Aorta (tissue), 5 donors: ENCODE measurements at places on chromosomes 5 and 9. TPM values are rescaled to one million over a fixed set of nuclear protein-coding genes. Genes with fewer than 3 reads are reported as not detected.
A peak's percentile ranks its signal among the peaks of the same experiment; 100 is the strongest.

Gene LCN9
- polyA plus RNA-seq = not detected

GRCh38 chr5:180523629-180524466 lies 29.7 kb downstream of the CNOT6 start:
- H3K4me3 ChIP-seq = no peak overlapping the region
- H3K27ac ChIP-seq = no peak overlapping the region
- no peaks in the 10 kb centered on the region for H3K36me3 ChIP-seq
- H3K27me3 ChIP-seq = no peaks in the 10 kb centered on the region
- no peaks in the 10 kb centered on the region for H3K4me1 ChIP-seq
- no peak for DNase-seq

DNA sequence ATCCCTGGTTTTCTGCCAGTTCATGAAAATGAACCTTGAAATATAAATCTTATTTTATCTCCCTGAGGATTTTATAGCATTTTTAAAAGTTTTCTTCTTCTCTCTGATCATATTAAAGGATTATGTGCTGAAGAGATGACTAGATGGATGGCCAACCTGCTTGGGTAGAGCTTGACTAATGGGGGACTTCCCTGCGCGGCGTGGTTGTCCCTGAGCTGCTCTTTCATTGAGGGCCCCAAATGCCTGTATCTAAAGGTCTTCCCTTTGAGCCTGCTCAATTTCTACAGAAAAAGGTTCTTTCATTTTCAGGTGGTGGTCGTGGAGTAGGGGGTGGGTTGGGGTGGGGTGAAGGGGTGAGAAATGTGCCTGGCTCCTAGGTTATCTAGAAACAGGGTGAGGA lies 20.5 kb upstream of the CDKN2AIPNL start:
- no peak overlapping the region for H3K27ac ChIP-seq
- H3K27me3 ChIP-seq = no peaks in the 10 kb centered on the region
- no peaks in the 10 kb centered on the region for H3K4me1 ChIP-seq
- no peaks in the 10 kb centered on the region for H3K36me3 ChIP-seq
- peak; percentile 12 for DNase-seq
- H3K4me3 ChIP-seq = no peak overlapping the region

Gene ADGRD2
- polyA plus RNA-seq = not detected

Gene TNC
- 88.4 TPM for polyA plus RNA-seq

Gene PNPLA7
- polyA plus RNA-seq = 2.1 TPM

DNA sequence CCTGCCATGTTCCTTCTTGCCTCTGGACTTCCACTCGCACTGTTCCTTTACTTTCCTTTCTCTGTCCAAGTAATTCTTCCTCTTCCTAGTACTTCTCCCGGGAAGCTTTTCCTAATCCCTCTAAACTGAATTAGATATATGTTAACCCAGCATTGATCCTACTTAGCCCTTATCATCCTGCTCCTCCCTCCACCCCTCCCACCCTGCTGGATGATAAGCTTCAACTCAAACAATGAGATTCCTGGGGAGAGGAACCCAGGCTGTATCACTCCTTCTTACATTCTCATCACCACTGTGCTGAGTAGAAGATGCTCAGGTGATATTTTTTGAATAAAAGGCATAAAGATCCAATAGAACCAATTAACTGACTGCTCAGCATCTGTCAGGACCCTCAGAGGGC lies 45.7 kb downstream of the CDK5RAP2 start:
- DNase-seq = no peak
- H3K4me3 ChIP-seq = no peak overlapping the region
- no peak overlapping the region for H3K27ac ChIP-seq
- H3K36me3 ChIP-seq = peaks cover 6% of the 10 kb centered on the region
- no peaks in the 10 kb centered on the region for H3K27me3 ChIP-seq
- no peaks in the 10 kb centered on the region for H3K4me1 ChIP-seq

Gene IFNA13
- polyA plus RNA-seq = not detected
